ENCODE measurements at places on chromosomes 5 and 9.

- peak; percentile 32 for DNase-seq
These were observed 628 bp downstream of the HOMER1 start for GRCh38 chr5:79513308-79513703.

DNA sequence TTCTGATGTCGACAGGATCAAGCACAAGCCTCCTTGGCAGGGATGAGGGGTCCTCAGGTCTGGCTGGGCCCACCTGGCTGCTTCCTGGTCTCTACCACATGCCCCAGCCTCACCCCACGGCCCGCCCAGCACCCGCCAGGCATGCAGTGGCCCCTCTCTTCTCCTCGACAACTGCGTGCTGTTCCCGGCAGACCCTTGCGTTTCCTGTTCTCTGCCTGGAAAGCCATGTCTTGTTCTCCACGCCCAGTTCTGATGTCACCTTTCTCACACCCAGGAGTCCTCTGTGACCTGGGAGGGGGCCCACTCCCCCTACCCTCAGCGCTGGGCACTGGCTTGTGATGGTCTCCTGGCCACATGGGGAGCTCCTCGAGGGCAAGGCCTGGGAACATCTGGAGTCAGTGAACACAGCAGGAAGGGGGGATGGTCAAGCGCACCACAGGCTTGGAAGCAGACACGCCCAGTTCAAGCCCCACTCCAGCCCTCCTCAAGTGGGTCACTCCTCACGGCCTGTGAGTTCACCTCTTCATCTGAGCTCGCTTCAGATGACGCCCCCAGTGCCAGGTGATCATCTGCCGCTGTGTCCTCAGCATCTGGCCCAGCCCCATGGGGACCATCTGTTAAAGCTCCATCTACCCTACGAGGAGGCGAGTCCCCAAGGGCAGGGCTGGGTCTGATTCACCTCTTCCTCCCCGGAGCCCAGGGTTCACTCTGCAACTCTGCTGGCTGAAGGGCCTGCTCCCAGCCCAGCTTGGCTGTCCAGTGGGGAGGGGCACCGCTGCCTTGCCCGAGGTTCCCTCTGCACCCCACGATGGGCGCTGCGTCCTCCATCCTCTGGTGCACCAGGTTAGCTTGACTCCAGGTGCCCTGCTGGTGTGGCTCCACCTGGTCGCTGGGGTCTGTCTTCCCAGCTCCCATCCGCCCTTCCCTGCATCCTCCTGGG lies 133.2 kb upstream of the PHYKPL start:
- no peak for DNase-seq

DNA sequence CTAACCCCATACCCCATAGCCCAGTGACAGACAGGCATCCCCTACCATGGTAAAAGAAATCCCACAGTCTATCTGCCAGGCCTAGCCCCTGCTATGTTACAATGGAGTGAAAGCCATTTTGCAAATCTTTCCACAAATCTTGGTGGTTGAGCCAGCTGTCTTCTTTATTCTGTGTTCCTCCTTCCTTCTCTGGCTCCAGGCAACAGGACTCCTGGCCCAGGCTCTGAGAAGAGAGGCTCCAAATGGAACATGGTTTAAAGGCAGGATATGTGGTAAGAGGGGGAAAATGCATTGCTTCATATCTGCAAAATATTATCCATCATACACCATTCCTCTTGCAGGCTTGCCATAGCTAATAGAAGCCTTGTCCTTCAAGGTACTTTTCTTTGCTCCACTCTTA lies 25.2 kb downstream of the FGF1 start:
- DNase-seq: no peak

- peak; percentile 17 for DNase-seq
These were observed 809 bp downstream of the HNRNPAB start for GRCh38 chr5:178204935-178205748.

Data from NCI-H510A treated with DMSO at 0.1 percent for 48 hours (cell line).